ENCODE measurements at places on chromosomes 2 and 18.

DNA sequence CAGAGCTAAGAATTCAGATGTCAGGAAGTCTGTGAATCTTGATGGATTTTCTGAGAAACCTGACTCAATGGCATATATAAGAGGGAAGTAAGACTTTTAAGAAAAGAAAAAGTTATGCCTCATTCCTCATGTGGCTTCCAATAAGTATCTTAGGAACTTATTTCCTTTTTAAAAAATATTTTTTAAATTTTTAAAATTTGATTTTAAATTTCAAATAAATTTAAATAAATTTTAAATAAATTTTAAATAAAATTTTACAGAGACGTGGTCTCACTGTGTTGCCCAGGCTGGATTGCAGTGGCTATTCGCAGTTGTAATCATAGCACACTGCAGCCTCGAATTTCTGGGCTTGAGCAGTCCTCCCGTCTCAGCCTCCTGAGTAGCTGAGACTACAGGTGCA is 11.5 kb upstream of the POLR1B start:
- no peak for DNase-seq

DNA sequence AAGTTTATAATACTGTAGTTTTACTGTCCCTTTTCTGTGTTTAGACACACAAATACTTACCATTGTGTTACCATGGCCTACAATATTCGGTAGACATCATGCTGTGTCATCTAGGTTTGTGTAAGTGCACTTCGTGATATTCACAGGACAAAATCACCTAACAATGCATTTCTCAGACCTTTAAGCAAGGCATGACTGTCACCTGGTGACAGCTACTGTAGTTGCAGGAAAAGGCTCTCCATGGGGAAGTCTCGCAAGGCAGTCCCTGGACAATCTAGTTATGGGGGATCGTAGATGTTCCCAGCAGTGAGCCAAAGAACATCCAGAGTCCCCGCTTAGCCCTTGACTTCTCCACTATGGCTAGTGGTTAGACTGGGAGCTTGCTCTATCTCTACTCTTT is 73.1 kb downstream of the EIF2AK3 start:
- no peak for DNase-seq

DNA sequence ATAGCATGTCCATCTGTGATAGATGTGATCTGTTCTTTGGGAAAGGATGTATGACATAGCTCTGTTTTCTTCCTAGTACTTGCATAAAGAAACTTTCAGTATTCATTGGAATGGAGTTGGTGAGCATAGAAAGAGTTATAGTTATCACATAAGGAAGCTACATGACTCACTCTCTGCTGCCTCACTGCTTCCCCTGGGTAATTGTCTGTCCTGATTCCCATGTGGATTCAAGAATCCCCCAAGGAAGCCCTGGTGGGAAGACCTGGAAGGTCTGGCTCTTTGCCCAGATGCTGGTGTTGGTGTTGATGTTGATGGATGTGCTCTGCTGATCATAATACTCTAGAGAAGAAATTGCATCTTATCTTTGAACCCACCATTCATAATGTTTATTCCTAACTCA is 60.6 kb downstream of the PTPN4 start:
- DNase-seq: no peak

DNA sequence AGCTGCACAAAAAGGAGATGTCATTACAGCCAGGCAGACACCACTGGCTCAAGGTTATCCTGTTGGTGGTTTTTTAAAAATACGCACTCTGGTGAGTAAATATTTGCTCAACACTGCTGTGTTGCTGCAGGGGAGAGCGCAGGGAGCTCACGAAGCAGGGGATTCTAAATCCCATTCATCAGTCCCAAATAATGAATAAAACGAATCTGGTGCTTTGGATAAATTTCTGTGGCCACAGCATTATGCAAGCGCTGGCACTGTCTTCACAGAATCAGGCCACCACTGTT is 256.2 kb downstream of the HDAC4 start:
- DNase-seq: no peak

DNA sequence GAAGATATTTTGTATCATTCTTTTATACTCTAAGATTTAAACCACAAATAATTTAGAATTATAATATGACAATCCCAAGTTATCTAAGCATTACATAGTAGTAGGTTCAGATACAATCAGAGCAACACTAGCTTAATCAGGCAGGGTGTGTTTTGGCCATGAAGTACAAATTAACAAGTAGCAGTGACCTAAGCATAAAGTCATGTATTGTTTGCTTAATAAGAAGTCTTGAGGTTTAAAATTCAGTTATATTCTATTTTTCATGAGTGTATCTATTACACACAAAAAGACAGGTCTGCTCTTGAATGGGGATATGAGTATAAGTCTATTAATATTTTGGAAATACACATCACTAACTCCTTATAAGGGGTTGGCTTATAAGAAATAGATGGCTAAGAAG is 39.9 kb downstream of the DYNAP start:
- DNase-seq: no peak

DNA sequence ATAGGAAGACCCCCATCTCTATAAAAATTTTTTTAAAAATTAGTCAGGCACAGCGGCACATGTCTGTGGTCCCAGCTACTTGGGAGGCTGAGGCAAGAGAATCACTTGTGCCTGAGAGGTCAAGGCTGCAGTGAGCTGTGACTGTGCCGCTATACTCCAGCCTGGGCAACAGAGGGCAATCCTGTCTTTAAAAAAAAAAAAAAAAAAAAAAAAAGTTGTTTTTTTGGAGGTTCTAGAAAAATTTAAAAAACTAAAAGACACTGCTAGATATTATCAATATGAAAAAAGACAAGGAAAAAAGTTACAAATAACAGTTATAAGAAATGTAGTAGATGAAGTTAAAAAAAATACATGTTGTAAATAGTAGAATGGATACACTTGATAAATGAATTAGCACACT is 56.1 kb upstream of the C2orf15 start:
- DNase-seq: no peak

GRCh38 chr2:190181123-190181669 is 118.7 kb upstream of the MSTN start:
- no peak for DNase-seq

- peak; percentile 23 for DNase-seq
These were observed 10.2 kb upstream of the IMP4 start for GRCh38 chr2:130332271-130333073.

DNA sequence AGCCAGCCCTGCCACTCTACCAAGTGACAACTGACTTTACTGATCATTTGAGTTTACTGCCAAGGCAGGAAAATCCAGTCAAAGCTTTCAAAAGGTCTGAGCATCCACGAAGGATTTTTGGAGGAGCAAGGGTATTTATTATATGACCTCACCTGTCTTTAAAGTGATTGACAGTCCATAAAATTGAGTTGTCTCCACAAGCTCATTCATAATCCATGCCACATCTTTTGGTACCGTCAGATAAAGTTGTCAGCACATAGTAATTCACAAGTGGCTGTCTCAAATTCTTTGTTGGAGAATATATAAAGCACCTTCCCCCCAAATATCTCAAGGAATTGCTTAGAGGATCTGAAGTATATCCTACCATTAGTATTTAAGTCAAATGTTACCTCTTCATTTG is 240.5 kb downstream of the METTL4 start:
- no peak for DNase-seq

DNA sequence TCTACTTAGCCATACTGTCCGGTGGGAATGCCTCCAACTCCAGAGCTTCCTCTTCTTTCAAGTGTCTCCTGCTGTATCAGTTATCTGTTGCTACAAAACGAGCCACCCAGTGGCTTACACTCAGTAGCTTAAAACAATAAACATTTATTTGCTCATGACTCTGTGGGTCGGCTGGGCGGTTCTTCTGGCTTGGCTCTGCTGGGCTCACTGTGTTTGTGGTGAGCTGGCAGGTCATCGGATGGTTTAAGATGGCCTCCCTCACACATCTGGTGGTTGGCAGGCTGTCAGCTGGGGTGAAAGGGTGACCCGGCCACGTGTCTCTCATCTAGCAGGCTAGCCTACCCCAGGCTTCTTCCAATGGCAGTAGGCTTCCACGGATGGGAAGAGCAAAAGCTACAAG is 122.4 kb upstream of the SLC1A4 start:
- peak; percentile 29 for DNase-seq

DNA sequence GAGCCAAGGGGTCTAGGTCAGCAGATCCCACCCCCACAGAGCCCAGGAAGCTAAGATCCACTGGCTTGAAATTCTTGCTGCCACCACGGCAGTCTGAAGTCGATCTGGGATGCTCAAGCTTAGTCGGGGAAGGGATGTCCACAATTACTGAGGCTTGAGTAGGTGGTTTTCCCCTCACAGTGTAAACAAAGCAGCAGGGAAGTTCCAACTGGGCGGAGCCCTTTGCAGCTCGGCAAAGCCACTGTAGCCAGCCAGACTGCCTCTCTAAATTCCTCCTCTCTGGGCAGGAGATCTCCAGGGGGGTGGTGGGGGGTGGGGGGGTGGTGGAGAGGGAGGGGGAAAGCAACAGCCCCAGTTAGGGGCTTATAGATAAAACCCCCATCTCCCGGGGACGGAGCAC is 419.5 kb downstream of the NUP35 start:
- no peak for DNase-seq

DNA sequence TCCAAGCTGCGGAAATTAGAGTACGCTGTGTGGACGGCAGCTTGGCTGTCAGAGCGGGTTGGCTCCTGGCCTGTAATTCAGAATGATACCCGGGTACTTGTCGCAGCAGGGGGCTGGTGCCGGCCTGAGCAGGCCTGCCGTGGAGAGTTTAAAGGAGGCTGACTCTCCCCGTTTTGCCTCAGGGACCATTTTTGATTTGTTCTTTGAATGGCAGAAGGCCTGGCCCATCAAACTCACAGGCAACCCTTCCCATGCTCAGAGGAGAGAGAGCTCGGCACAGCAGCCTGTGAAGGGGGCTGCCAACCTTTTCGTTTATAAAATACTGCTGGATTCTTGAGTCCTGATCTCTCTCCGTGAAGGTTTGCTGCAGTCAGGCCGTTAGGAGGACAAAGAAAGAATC is 151.3 kb downstream of the KLHL29 start:
- DNase-seq: no peak

- no peak for DNase-seq
These were observed 44.0 kb downstream of the GYPC start for GRCh38 chr2:126699716-126700581.

- DNase-seq: no peak
These were observed 361.2 kb upstream of the SOX11 start for GRCh38 chr2:5330961-5331360.

GRCh38 chr2:207724113-207724512 is 12.7 kb downstream of the CCNYL1 start:
- no peak for DNase-seq

- DNase-seq: no peak
These were observed 115.3 kb downstream of the BCL2L11 start for GRCh38 chr2:111236025-111236424.

GRCh38 chr2:127288274-127288673 is 5.7 kb downstream of the ERCC3 start:
- no peak for DNase-seq

DNA sequence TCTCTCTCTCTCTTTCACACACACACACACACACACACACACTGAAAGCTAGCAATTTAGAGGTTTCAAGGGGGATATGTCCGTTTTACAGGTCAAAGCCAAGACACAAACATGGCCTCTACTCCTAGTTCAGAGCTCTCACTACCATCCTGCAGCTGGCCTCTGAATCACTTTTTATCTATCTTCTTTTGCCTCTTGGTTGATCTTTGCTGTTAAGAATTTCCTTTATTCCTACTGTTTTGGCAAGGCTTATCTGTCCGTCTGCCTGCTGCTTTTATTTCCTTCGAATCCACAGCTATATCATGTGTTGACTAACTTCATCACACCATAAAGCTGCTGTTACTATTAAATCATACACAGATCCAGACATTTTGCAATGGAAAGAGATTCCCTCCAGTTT is 543.0 kb downstream of the PLCL1 start:
- DNase-seq: no peak

GRCh38 chr2:226993171-226993570 is 157.3 kb downstream of the RHBDD1 start:
- DNase-seq: no peak

DNA sequence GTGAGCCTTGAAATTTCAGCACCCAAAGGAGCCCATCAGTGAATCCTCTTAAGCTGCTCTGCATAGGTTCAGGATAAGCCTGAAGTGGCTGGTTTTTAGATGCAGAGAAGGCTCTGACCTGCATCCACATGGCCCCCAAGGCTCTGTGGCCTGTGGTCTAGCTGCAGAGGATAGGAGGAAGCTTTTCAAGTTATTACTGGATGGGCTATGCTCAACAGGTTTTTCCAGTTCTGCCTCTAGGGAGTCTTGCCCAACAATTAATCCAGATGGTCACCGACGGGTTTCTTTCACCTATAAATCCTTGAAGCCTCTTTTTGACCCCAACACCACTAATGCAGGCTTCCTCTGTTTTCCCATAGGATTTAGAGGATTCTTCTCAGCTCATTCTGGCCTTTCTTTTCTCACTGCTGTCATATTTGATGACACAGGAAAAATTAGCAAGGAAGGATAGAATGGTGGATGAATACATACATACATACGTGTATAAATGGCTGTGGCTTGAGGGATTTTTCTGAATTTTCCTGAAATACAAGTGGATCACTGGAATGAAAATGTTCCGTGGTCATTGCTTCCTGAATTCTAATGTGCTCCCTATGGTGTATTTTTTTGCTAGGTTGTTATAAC is 52.2 kb upstream of the BCL2L11 start:
- no peak for DNase-seq

DNA sequence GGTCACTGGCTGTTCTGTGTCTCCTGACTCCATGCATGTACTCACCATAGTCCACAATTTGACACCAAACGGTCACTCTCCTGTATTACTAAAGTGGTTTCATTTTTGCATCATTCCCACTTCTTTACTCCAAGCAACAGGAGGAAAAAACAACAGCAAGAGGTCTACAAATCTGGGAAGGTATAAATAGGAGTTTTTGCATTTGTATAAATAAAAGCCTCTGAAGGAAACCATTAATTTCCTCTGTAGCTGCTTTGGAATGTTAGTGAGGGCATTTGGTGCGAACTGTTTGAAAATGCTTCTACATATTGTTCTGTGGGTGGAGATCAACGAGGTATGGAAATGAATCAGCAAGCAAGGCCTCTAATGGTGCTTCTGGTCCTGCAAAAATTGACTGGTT is 148.5 kb upstream of the DLX2 start:
- no peak for DNase-seq

- no peak for DNase-seq
These were observed 106.3 kb upstream of the LYPD1 start for GRCh38 chr2:132776287-132776686.

GRCh38 chr2:2512931-2513330 is 181.9 kb upstream of the MYT1L start:
- DNase-seq: no peak

DNA sequence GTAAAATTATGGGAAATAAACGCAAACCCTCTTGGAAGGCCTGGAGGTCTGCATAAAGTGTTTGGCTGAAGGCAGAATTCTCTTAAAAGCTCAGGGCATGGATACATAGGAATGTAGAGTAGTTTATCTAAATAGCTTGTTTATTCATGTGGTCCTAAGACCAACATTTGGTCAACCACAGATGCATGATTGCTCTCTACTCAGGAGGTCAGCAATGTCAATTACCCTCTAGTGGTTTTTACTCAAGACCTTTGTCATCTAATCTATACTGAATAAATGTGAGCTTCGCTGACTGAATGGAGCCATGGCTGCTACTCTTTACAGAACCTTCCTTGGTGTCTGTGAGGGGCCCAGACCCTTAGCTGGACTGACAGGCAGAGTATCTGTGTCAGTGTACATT is 139.8 kb downstream of the ATL2 start:
- no peak for DNase-seq

- no peak for DNase-seq
These were observed 16.0 kb downstream of the INSIG2 start for GRCh38 chr2:118103951-118104940.
